GM13977 (cell line): ENCODE measurements at places on chromosomes 6 and 20.
A peak's percentile ranks its signal among the peaks of the same experiment; 100 is the strongest.

- DNase-seq, result no peak
These were observed 5.5 kb upstream of the PRELID3B start for GRCh38 chr20:59047938-59048680.

DNA sequence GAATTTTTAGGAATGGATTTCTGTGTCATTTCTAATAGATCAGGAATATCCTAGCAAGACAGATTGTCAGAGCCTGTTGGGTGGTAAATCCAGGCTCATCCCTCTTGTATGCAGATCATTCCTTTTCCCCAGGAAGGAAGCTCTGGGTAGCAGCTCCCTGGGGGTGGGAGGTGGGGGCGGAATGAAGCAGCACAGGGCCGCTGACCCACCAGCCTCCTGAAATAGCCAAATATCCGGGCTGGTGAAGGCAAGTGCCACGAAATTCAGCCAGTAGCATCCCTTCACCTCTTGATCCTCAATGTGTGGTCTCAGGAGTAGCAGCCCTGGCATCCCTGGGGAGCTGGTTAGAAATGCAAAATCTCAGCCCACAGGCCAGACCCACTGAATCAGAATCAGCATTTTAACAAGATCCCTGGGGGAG lies 256.9 kb downstream of the LRFN2 start:
- no peak for DNase-seq

DNA sequence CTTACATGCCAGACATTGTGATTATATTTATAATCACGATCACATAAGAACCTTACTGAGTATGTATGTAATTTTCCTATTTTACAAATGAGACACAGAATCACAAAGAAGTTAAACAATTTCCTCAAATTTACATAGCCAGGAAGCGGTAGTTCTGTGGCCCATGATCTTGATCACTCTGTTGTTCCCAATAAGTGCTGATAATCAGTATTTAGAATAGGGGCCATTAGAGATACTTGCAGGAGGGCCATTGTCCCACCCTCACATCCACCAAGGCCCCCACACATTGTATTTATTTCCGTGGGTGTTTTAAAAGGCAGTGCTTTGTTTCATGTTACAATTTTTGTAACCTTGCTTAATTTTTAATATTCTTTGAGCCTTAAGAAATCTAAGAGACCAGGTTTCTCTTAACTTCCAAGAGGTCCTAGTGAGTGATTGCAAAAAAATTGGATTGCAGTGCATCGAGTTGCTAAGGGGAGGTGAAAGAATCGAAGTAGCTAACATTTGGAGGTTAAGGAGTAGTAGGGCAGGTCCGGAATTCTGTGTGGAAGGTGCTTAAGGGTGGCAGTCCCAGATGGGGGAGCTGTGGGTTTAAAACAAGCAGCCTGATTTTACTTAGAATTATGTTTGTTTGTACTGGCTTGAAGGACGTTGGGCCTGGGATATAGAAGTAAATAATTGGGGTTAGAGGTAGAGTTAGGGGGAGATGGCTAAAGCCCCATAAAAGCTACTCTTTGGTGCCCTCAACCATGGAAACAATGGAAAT lies 339.4 kb downstream of the CDKAL1 start:
- no peak for DNase-seq

DNA sequence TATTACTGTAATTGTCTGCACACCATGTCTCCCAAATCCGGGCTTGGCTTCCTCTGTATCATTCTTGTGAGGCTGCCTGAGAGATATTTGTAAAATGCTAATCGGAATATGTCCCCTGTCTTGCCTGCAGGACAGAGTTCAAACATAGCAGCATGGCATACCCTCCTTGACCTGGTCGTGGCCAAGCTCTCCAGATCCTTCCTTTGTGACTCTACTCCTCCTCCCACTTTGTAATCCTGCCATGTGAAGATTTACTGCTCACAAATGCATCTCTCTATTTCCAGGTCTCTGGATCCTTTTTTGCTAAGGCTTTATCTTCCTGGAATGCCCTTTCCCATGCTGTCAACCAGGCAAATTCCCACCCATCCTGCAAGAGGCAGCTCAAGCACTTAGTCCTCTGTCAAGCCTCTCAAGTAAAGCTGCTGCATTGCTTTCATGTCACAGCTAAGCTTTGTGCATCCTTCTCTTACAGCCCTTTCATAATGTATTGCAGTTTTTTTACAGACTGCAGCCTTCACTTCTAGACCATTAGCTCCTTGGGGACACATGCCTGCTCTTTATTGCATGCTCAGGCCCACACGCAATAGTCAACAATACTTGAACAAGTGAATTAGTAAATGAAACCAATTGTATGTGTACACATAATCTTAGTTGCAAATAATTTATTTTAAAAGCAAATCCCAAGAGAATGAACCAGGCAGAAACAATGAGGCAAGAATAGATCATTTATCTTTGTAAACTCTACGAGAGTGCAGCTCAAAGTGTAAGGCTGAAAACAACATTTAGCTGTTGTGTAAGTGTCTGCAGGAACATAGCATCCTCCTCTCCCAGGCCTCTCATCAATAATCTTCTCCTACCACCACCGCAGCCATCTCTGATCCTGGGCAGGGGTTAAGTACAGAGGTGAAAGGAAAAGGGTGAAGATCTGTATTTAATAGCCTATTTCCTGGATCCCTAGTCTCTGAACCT lies 45.8 kb downstream of the HIVEP2 start:
- no peak for DNase-seq

DNA sequence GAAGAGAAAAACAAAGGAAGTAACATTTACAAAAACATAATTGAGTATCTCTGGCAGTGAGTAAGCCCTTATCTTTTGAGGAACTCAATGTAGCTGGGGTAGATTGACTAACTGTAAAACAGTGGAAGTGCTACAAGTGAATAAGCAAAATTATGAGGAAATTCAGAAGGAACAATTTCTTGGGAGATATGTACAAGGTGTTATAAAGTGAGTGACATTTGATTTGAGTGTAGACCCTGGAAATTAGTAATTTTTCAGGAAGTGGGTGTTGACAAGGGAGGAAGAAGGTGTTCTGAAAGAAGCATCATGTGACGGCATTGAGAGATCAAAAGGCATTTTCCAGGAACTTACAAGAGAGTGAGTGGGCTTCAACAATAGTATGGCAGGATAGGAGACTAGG lies 22.2 kb downstream of the XRN2 start:
- DNase-seq, result no peak

DNA sequence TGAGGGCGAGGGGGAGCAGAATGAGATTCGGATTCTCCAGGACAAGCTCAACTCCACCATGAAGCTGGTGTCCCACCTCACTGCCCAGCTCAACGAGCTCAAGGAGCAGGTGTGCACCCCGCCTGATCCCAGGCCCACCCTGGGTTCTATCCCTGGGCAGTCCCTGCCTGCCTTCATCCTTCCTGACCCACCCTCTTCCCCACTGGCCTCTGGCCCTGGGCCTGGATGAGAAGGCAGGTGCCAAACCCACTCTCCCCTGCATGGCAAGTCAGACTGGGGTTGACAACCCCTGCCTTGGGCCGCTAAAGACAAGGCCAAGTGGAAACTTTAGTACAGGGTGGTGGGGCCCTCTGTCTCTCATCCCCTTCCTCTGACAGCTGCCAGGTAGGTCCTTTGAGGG lies 16.5 kb downstream of the UQCC2 start:
- no peak for DNase-seq

- no peak for DNase-seq
These were observed 101.2 kb downstream of the HDGFL1 start for GRCh38 chr6:22670605-22671004.

DNA sequence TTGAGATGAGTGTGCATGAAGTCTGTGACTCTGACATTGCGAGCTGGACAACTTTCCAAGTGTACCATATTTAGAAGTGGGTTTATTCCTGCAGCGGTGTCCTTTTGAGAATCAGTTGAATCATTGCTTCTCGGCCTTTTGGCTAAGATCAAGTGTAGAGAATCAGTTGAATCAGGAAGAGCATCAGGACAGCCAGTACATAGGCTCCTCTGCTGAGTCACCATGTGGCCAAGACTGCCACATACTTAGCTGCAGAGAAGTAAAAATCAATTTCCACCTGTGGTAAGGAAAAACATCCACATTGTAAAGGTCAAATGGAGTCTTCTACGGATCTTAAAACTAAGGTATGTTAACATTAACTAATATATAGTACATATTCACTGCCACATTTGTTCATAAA lies 428.4 kb upstream of the MARCKS start:
- DNase-seq, result no peak

GRCh38 chr20:46681032-46681854 lies 8.0 kb downstream of the TP53RK start:
- peak; percentile 68 for DNase-seq

DNA sequence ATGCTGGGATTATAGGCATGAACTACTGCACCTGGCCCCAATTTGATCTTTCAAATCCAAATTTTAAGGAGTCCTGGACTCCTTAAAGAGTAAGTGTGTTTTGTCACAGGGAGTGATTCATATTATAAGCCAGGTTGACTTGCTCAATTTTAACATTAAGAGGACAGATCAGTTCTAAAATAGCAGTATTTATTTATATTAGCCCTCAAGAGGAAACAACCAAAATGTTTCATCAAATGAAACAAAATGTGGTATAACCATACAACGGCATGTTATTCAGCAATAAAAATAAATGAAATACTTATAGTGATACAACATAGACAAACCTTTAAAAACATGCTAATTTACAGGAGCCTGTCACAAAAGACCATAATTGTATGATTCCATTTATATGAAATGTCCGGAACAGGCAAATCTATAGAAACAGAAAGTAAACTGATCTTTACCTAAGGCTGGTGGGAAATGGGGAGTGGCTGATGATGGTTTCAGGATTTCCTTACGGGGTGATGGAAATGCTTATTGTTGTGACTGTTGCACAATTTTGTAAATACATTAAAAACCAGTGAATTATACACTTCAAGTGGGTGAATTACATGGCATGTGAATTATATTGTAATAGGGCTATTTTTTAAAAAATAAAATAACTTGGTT lies 637.4 kb downstream of the MMUT start:
- DNase-seq, result no peak

DNA sequence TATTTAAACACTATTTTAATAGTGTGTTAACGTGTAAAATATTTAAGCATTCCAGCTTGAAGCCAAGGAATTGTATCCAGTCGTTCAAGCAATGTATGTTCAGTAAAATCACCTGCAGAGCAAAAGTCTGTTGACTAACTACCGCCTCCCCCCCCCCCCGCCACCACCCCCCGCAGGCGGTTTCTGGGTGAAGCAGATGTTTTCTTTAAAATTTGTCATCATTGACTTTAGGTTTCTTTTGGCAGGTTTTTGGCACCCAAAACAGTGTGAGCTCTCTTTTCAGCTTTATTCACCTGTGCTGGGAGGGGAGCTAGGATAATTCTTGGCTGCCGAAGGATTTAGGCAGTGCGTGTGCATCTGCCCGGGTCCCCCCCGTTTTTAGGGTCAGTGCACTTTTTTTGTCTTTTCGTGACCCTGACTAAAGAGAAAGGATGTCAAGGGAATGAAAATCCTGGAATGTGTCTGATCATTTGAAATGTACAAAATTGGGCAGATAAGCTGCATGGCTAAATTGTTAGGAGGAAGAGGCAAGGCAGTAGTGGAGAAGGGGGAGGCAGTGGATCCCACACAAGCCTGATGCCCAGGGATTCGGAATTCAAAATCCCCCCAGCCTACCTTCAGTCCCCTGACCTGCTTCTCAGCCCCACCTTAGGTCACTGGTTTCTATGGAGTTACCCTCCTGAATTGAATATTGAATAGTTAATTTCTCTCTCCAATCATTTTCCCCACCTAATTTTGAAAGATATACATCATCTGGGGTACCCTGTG lies 1.1 kb downstream of the EDN1 start:
- DNase-seq, result peak; percentile 40

DNA sequence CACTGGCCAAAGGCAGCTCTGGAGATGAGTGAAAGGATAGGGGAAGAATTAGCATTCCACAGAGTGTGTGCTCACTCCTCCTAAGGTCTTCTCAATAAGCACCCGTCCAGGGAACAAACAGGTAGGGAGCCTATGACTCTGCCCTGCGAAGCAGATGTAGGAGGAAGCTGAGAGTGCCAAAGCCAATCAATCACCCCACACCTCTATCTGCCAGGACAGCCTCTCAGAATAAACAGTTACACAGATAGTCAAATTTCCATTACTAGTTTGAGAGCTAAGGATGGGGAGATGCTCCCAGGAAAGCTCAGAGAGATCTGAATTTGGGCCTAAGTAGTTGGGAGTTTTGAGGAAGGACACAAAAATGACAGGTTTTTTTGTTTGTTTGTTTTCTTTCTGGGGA lies 40.5 kb upstream of the SLA2 start:
- DNase-seq, result no peak

- no peak for DNase-seq
These were observed 139.9 kb downstream of the GRM4 start for GRCh38 chr6:34005901-34006531.

GRCh38 chr6:80433673-80434025 lies 327.2 kb downstream of the BCKDHB start:
- DNase-seq, result no peak

- no peak for DNase-seq
These were observed 149.0 kb upstream of the ARG1 start for GRCh38 chr6:131424016-131424415.

DNA sequence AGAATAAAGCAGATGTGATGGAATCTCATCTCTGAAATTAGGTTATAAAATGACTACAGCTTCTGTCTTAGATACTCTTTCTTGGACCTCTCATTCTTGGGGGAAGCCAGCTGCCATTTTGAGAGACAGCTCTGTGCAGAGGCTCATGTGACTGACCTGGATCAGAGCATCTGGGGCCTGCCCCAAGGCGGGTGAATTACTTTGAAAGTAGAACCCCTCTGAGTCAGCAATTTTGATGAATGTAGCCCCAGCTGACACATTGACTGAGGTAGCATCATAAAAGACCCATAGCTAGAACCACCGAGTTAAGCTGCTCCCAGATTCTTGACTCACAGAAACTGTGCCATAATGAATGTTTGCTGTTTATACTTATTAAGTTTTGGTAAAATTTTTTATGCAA lies 124.5 kb downstream of the THEMIS start:
- DNase-seq, result no peak

DNA sequence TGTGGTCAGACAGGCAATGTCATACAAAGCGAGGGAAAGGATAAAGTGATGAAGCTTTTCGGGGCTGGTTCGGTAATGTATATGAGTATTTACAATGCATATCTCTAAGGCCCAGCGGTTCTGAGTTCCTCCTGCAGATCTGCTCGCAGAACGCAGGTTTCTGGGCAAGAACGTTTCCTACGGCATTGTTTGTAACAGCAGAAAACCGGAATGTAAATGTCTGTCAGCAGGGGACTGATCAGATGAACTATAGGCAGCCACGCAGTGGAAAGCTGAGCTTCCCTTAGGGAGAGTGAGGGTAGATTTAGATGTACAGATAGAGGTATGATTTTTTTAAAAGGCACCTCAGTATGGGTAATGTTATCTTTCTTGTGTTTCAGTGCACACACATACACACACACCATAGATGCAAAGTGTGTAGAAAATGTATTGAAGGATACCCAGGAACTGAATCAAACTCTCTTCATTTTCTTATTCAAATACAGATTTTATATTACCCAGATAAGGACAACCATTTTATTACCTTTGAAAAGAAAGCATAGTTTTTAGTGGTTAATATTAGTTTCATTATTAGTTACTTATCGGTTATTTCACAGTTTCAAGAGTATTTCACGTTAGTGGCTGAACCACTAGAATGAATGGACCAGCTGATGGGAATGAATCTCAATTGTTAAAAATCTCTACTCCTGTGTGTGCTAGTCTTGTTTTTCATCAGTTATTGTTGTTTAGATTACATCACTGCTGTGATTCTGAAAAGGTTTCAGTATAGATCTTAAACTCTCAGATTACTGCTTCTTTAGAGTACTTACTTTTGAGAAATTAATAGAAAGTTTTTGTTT lies 56.2 kb downstream of the SNX9 start:
- peak; percentile 52 for DNase-seq

GRCh38 chr6:77228279-77228678 lies 235.0 kb downstream of the HTR1B start:
- DNase-seq, result no peak
